ENCODE measurements at places on chromosomes 6 and 20.

DNA sequence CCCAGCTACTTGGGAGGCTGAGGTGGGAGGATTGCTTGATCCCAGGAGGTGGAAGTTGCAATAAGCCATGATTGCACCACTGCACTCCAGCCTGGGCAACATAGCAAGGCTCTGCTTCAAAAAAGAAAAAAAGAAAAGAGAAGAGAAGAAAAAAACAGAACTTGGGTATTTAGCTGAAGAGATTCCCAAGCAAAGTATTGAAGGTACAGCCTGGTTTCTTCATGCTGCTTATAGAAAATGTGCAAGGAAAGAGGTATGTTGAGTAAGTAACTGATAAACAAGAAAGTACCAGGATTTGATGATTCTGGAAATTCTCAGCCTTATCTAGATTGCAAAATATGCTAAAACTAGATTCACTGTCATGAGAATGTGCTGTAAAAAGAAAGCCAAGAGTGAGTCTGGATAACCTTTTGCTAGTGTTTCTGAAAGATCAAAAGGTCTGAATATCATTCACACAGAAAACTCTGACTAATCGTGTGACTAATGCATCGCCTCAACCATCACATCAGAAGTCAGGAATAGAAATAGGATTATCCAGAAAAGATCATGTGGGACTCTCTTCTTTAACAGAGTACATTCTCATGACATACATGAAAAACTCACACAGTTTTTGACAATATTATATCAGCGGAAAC, 32.4 kb upstream of the NOP56 start:
- no peak for DNase-seq

- no peak for DNase-seq
Observed at GRCh38 chr6:35087361-35088280, 53.5 kb downstream of the TCP11 start.

DNA sequence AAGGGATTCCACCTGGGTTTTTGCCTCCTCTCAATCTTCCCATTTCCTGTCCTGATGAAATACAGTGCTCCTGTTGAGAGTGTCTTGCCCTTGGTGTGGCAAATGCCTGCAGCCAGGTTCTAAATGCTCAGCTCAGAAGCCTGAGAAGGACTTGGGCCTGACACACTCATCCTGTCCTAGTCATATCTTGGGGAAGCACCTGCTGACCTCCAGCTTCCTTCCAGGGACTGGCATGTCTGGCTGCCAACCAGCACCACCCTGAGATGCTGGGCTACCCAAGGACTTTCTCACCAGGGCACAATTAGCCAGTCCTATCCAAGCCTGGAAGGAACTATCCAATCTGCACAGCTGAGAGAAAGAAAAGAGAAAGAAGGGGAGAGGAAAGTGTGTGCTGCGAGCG, 43.4 kb downstream of the LRFN2 start:
- DNase-seq, result no peak

DNA sequence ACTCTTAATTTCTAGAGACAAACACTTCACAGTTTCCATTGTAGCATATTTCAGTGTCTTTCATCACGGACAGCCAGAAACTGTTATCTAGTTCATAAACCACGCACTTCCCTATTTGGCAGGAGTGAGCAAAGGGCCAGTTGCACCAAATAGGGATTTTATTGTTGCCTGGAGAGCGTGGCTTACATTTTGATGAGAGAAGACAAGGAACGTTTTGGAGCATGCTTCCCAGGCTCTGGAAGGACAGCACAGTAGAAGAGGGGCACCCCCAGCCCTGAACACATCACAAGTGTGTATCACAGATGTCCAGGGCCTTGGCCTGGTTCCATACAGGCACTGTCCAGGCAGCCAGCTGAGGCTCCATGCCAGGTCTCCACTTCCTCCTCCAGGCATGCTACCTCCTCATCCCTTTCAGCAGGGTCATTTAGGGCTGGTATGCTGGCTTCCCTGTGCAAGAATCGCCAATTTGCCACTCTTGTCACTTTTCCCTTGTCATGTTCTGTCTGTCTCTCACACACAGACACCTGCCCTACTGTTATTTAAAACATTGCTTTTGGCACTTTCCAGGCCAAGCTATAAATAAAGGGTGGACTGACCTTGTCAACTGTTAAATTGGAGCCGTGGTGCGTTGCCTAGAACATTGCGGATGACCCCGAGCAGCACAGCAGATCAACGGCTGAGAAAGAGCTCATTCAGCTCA, 235.0 kb upstream of the GMDS start:
- no peak for DNase-seq

GRCh38 chr20:1905693-1906092, 10.5 kb downstream of the SIRPA start:
- no peak for DNase-seq

- DNase-seq, result no peak
Observed at GRCh38 chr6:75896526-75896925, 147.5 kb downstream of the MYO6 start.

DNA sequence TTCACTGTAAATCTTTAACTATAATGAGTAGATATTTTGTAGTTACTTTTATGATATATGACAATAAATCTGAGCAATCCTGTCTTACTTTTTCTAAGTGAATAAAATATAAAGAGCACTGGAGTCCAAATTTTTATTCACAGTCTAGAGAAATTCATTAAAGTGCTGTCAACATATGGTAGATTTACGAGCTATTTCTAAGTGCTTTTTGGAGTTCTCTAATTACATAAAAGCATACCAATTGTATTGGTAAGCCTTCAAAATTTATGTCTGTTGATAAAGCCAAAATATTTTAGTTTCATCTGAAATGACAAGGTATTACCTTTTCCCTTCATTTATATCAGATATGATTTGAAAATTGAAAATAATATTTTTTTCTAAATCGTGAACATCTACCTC, 75.4 kb downstream of the MAN1A1 start:
- no peak for DNase-seq

DNA sequence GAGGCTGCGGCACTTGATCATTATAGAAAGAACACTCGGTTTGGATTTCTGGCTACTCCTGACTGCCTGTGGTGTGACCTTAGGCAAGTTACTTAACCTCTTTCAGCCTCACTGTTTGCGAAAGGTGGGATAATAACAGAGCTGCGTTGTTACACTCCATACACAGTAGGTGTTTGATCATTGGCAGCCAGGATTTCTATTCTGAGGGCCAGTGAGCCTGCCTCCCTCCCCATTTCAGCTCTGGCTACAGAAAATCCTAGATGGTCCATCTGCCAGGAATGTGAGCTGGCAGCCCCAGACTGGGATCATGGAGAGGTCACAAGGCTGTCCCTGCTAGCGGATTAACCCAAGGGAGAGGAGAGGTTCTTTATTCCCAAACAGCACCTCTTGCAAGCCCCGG, 2.7 kb downstream of the KCNB1 start:
- DNase-seq, result no peak

- no peak for DNase-seq
Observed at GRCh38 chr6:51928320-51928719, 159.1 kb downstream of the PKHD1 start.

DNA sequence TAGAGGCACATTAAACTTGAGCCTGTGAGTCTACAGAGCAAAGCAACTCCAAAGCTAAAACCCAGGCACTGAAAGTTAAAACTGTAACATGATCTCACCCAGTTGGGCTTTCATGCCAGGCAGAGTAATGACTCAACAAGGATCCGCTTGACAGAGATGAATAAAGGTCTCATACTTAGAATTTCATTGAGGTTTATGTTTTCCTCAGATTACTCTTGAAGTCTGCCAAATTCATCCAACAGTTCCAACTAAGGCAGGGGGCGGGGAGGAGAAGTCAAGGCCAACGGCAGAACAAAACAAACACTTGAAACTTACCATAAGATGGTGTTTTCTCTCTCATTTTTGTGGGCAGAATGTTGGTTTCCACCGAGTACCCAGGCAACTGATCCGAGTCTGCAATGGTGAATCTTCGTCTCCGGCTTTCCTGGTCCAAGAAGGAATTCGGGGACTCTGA, 54.0 kb upstream of the IPCEF1 start:
- peak; percentile 52 for DNase-seq

DNA sequence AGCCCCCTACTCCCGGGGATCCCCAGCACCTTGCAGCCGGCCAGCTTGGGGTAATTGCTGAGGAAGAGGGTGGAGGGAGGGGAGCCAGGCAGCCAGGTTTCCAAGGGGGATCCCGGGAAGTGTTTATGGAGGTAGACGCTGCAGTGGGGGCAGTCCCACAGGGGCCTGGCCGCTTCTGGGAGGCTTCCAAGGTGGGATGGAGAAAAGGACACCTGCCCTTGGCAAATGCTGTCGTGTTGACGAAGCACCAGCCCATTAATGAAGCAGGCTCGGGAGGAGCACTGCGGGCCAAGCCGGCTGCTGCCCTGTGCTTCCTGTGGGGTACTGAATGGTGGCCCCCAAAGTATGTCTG, 82.4 kb downstream of the TMEM242 start:
- DNase-seq, result no peak

- DNase-seq, result no peak
Observed at GRCh38 chr20:46592580-46593362, 42.3 kb upstream of the OCSTAMP start.

DNA sequence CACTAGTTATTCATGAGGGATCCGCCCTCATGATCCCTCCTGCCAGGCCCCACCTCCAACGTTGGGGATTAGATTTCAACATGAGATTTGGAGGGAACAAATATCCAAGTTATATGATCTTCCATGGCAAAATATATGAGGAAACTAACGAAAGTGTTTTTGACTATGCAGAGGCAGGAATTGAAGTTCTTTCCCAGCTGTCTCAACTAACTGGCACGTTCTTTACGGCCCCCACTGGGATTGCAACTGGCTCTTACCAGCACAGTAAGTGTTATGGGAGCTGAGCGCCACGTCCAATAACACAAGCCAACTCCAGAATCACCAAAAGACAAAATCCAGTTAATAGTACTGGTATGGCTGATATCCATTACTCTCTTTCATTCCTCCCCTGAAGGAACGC, 66.6 kb downstream of the ECT2L start:
- DNase-seq, result no peak

GRCh38 chr20:18907353-18907752, 93.8 kb downstream of the SCP2D1 start:
- no peak for DNase-seq

GRCh38 chr6:15824811-15825210, 162.0 kb upstream of the DTNBP1 start:
- DNase-seq, result no peak

Data from NCI-H1436 treated with DMSO at 0.1 percent for 48 hours (cell line).